ENCODE measurements at places on chromosomes 6 and 20. TPM values are rescaled to one million over a fixed set of nuclear protein-coding genes. Genes with fewer than 3 reads are reported as not detected.

RNF182 gene
- 3.1 TPM for total RNA-seq

NECAB3 gene
- total RNA-seq, result 15.5 TPM

DHX35 gene
- total RNA-seq, result 7.9 TPM

AIF1 gene
- total RNA-seq, result not detected

KCNB1 gene
- total RNA-seq, result 0.99 TPM

PNPLA1 gene
- not detected for total RNA-seq

CTCFL gene
- not detected for total RNA-seq

POPDC3 gene
- 24.1 TPM for total RNA-seq

PKIB gene
- 0.54 TPM for total RNA-seq

DNAH8 gene
- not detected for total RNA-seq

RFX6 gene
- not detected for total RNA-seq

PI16 gene
- not detected for total RNA-seq

ANKRD66 gene
- total RNA-seq, result not detected

RAET1G gene
- total RNA-seq, result 7.7 TPM

SNX9 gene
- total RNA-seq, result 23.4 TPM

PGBD1 gene
- total RNA-seq, result 4.8 TPM

SNX5 gene
- total RNA-seq, result 223 TPM

ADIG gene
- total RNA-seq, result not detected

CDC5L gene
- total RNA-seq, result 12.5 TPM

CALHM6 gene
- not detected for total RNA-seq
